ENCODE measurements at places on chromosomes 13 and 19. TPM values are rescaled to one million over a fixed set of nuclear protein-coding genes. Genes with fewer than 3 reads are reported as not detected.
A peak's percentile ranks its signal among the peaks of the same experiment; 100 is the strongest.

- peak; percentile 64 for DNase-seq
Measured at GRCh38 chr19:40803857-40804782, 5.1 kb downstream of the EGLN2 start.

DNA sequence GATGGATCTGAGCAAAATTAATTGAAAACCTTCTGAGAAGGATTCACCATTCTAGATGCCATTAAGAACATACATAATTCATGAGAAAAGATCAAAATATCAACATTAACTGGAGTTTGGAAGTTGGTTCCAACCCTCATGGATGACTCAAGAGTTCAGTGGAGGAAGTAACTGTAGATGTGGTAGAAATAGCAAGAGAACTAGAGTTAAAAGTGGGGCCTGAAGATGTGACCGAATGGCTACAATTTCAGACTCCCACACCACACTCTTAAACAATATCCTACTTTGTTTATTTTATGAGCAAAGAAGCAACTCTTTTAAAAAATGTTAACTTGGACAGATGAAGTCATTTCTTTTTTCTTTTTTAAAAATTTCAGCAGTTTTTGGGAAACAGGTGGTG is 354.3 kb downstream of the KLF12 start:
- DNase-seq = no peak

GRCh38 chr19:54952591-54953344 is 5.4 kb upstream of the NLRP7 start:
- no peak for DNase-seq

DNA sequence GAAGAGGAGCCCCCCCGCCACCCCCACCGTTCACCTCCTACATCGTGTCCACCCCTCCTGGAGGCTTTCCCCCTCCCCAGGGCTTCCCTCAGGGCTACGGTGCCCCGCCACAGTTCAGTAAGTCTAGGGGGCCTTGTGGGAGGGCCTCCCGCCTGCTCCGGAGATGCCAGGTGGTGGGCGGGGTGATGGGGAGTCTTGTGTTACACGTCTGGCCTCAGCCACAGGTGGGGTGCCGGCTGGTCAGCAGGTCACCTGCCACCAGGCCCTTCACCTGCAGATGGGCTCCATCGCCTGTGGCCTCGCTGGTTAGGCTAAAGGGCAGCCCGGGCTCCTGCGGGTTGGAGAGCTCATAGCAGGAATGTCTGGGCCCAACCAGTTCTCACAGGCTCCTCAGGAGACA is 8.0 kb upstream of the RPS15 start:
- DNase-seq = no peak

DNA sequence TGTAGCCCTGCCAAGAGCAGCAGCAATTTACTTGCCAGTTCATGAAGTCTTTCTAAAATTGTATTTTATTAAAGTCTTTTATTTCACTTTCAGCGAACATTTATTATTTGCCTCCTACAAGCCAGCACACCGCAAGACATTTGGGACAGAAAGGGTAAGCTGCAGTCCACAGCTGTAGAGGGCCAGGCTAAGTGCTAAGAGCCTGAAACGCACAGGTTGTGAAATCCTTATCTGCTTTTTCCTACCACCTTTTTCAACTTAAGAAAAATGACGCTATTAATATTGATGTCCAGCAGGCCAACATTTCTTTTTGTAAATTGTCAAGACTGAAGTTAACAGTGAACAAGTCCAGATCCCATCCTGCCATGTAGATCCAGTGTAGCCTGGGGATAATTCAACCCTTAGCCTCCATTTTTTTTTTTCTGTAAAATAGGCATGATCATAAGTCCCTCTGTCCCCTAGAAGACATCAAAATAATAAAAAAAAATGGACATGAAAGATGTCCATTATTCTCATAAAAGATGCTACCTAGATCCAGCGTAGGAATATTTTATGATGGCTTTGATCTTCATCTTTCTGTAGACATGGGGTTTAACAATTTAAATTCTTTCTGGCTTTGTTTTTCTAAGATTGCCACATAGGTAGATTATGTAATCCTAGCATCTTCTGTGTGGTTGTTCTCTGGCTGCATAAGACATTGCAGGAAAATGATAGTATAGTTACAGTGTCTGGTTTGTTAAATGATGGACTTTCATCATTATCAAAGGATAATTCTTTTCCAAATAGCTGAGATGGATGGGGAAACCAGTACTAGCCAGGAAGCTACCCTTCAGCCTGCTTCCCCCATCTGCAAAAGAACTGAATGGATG is 128.4 kb downstream of the SHISA2 start:
- no peak for DNase-seq

DNA sequence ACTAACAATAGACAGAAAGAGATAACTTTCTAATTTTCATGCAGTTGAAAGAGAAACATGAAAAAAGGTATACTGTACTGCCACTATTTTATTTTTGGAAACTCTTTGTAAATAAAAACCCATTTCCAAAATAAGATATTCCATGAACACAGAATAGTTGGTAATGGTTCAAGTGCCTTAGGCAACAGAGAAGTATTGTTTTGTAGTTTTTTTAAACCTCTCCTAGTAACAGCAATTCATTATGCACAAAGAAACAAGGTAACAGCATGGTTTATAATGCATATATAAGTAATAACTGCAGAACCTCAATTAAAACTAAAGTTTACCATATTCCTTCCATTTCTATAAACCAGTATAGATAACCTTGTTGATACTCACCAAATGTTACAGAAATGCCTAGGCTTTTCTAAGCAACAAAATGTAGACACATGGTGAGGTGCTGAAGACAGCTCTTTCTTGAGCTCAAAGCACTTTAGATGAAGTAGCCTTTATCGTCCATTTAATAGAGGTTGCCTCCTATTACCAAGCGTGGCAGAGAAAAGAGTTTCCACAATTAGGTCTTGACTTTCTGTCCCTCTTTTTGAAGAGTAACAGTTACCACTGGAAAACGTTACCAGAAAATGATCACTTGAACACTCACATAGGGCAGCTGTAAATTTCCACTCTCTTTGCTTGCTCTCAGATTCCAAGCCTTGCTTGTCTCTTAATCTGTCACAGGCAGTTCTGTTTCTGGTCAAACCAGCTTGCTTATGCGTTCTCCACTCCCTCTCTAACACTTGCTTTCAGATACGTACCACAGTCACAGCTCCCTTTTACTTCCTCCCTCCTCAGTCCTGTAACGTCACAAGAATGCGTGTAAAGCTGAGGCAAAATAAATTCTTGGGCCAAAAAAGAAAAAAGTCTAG is 42.9 kb downstream of the CAB39L start:
- peak; percentile 80 for DNase-seq

DNA sequence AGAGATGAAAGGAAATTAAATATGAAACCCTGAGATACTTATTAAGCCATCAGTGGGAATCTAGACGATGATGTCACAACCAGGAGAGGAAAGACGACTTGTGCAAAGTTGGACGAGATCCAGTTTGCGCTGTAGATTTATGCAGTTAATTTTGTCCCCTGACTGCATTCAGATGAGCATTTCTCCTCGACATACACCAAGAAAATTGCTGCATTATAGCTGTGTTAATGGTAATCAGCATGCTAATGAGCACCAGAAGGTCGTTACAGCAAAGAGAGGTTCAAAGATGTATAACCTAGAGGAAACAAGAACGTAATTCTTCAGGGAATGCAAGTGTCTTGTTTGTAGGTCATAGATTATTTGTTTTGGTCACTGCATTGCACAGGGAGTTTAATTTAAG is 371.7 kb downstream of the RBM26 start:
- DNase-seq = no peak

DNA sequence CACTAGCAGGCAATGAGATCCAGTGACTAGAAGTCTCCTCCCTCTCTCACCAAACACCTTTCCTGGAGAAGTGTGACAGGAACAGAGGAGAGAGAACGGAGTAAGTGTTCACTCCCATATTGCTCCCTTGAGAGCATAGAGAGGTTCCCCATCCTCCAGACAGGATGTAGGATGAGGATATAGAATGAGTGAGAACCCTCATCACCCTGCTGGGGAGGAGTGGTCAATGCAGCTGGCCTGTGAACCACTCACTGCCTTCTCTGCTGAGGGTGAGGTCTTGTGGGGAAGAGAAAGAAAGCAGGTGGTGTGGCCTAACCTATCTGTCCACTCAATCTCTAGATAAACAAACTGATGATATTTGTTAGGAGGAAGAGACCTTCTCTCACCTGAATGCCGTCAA is 386.6 kb downstream of the PCDH20 start:
- no peak for DNase-seq

DNA sequence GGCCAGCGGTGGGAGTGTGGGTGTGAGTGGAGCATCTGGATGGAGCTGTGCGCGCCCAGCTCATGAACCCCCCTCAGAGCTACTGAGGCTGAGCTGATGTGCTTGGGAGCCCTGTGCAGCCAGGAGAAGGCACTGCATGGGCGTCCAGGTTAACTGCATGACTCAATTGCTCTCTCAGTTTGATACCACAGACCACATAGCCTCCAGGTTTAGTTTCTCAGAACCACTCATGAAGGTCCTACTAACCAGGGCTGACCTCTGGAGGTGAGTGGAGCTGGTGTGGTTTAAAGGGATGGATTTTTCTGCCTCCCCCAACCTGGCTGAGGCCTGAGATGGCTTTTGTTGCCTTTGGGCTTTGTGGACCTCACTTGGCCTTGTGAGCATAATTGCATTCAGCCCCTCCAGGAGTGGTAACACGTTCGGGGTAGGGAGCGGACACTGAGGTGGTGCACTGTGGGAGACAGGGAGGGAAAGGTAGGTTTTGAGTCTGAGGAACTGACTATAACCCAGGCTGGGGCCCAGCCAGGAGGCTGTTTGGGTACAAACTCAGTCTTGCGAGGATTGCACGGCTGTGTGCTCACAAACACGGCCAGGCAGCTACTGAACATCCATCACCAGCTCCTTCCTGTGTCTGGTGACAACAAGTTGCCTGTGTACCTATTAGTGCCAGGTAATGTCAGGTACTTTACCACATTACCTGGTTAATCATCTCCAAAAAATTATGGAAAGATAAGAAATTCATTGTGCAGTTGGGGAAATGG is 97.5 kb downstream of the RGCC start:
- no peak for DNase-seq

DNA sequence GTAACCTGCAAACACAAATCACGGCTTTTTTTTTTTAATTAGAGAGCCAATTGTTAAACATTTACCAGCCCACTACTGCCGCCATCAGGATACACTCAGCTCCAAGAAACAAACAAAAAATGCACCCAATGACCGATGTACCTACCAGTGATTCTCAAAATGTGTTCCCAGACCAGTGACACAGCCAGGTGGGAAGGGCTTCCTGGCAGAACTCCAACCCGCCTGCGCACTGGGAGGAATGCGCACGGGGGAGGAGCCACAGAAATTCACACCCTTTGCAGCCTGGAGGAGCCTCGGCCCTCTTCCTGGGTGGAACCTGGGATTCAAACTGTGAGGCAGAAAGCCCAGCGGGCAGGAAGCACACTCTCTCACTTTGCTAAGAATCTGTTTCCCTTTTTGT is 255.9 kb downstream of the TBC1D4 start:
- no peak for DNase-seq

DNA sequence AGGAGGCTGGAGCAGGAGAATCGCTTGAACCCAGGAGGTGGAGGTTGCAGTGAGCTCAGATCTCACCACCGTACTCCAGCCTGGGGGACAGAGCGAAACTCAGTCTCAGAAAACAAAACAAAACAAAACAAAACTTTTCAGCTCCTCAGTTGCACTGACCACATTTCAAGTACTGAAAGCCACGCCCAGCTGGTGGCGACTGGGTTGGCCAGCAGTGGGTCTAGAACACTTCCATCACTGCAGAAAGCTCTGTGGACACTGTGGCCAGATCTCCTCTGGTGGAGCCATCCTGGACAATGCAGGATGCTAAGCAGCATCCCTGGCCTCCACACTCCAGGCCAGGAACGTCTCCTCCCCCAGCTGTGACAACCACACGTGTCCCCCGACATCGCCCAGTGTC is 21.1 kb downstream of the TLE2 start:
- no peak for DNase-seq

- no peak for DNase-seq
Measured at GRCh38 chr19:39154629-39155100, 29.1 kb downstream of the PAK4 start.

- DNase-seq = no peak
Measured at GRCh38 chr19:42295831-42296525, 6.0 kb upstream of the PRR19 start.

DNA sequence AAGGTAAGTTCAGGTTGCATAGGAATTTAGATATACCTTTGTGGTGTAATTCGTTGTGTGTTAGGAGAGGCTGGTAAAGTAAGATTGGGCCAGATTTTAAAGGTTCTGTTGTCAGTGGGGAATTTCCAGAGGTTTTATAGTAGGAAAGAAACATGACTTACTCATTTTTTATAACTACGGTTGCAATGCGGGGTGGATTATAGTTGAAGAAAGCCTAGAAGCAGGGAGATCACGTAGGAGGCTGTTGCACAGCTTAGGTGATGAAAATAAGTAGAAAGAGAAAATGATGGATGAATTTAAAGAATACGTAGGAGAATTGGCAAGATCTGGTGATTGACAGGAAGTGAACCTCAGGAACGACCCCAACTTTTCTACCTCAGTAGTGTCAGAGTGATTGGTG is 61.1 kb downstream of the PIBF1 start:
- no peak for DNase-seq

GRCh38 chr19:35352177-35352447 is 4.4 kb downstream of the FFAR1 start:
- DNase-seq = no peak

DNA sequence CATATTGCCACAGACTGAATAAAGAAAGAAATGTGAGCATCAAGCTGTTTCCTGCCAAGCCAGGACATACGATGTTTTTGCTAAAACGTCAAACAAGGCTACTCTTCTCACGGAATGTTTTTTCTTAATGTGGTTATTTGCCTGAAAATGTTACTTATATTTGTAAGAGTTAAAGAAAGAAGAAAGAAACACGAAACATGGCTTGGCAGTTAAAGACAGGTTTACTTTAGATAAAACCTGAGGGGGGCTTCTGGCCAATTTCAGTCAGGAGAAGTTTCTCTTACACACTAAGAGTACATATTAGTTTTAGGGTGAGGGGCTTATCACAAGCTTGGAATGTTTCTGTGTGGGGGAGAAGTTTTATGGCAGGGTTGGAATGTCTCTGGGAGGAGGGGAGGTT is 4.4 kb upstream of the OR10H4 start:
- no peak for DNase-seq

GRCh38 chr19:37977992-37978391 is 71.0 kb downstream of the SIPA1L3 start:
- no peak for DNase-seq

GRCh38 chr19:4066682-4067395 is at the start of gene ZBTB7A:
Gene ZBTB7A, minus strand, starts transcription at chr19:4066899. Its CDS starts 11,667 bp downstream, at chr19:4055232.
- peak; percentile 50 for DNase-seq

Gene KLHL1
- not detected for total RNA-seq

Gene PODNL1
- under 0.01 TPM for total RNA-seq

Gene ARL11
- 6.2 TPM for total RNA-seq

Gene SPPL2B
- 267 TPM for total RNA-seq

Gene IL17D
- total RNA-seq = 1.9 TPM

Gene SWSAP1
- 4.6 TPM for total RNA-seq

Gene SIGLEC5
- total RNA-seq = 2.2 TPM

Gene PRKCG
- total RNA-seq = under 0.01 TPM

Gene THSD8
- not detected for total RNA-seq
